COR-L47 (cell line): ENCODE measurements at places on chromosomes 5 and 9.

GRCh38 chr9:127732444-127732843 lies 2.6 kb downstream of the TOR2A start:
- no peak for DNase-seq

- DNase-seq, result no peak
These were observed 37.6 kb downstream of the NKX2-5 start for GRCh38 chr5:173197375-173197891.

GRCh38 chr5:134084570-134084969 lies 29.9 kb upstream of the TCF7 start:
- DNase-seq, result no peak

- no peak for DNase-seq
These were observed 7.1 kb upstream of the CORO2A start for GRCh38 chr9:98199388-98200033.

DNA sequence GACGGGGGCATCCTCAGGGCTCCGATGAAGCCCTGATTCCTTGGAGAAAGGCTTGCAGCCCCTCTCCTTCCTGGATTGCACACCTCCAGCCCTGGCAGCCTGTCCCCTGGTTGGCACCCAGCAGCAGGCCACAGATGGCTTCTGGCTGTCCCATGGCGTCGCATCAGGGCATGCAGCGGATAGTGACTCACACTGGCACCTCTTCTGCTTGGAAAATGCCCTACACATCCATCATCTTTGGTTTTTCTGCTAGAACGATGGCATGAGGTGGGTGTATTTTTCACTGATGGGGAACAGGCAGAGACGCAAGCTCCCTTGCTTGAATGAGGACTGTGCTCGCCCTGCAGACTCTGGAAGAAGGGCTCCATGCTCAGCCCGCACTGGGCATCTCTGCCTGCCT lies 23.2 kb upstream of the IER5L start:
- no peak for DNase-seq

DNA sequence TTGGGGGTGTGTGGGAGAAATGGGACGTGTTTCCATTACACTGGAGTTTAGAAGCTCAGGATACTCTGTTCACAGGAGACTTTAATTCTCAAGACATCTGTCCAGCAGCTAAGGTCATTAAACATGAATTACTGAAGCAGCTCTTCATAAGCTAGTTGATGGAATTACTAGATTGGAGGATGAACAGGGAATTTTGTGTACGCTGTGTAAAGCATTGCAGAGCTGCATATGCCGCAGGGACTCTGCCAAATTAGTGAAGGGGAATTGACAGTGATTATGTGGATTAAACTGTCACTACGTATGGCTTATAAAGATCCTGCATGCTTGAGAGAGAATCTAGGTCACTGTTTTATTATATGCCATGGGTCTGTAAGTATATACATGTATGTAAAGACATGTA lies 177.5 kb upstream of the TBC1D2 start:
- DNase-seq, result no peak

GRCh38 chr5:55851675-55851979 lies 470 bp downstream of the IL31RA start:
- no peak for DNase-seq

DNA sequence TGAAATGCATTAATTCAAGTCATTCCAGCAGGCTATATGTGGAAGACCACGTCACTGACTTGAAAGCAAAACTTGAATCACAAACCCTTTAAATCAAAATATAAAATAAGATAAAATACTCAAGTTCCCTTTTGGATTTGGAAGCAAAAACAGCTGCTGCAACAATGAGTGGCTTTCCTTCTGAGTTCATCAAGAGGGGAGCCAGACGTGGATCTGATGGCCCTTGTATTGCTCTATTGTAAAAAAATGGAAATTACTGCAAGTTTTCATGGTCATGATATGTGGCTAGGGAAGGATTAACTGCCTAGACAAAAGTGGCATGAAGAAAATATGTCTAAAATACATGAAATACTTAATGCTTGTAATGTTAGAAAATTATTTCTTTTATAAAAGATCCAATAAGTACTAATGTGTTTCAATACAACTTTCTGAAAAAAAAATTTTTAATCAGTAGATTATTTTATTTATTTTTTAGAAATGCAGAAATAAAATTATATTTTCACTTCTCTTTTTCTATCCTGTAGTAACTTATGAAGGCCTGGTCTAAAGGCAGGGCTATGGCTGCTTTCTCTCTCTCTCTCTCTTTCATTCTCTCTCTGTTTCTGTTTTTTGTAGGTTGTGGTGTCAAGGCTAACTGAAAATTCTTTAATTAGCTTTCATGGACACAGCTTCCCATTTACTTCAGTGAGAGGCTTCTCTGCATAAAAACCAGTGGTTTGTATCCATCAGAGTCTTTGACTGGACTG lies 24.0 kb downstream of the LIX1 start:
- no peak for DNase-seq

- no peak for DNase-seq
These were observed 55.3 kb upstream of the PRSS3 start for GRCh38 chr9:33740075-33740474.

DNA sequence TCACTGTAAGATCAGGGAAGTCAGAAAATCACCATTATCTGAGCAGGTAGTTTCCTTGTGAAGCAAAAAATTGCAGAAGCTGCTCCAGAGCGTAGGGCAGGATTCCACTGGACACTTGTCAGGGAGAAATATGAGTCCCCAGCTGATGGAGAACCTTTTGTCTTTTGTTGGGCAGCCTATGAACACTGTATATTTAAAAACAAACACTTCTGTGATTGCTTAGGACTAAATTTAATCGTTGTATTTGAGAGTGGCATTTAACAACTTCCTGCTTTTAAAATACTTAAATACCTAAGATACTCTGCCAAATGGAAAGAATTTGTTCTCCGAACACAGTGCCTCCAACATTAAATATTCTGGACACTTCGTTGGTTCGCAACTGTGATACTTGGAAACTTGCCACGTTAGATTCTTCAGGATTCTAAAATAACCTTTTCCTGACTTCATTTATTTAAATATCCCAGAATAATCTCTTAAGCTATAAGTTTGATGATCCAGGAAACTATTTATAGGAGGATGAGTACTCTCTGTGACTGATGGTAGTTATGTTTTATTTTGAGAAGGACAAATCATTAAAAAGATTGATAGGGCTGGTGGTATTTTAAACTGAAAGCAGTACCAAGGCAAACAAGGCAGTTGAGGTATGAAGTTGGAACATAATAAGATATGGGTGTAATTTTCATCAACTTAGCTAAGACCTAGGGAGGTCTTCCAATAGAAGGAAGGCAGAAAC lies 2.7 kb upstream of the HSPA4 start:
- no peak for DNase-seq

DNA sequence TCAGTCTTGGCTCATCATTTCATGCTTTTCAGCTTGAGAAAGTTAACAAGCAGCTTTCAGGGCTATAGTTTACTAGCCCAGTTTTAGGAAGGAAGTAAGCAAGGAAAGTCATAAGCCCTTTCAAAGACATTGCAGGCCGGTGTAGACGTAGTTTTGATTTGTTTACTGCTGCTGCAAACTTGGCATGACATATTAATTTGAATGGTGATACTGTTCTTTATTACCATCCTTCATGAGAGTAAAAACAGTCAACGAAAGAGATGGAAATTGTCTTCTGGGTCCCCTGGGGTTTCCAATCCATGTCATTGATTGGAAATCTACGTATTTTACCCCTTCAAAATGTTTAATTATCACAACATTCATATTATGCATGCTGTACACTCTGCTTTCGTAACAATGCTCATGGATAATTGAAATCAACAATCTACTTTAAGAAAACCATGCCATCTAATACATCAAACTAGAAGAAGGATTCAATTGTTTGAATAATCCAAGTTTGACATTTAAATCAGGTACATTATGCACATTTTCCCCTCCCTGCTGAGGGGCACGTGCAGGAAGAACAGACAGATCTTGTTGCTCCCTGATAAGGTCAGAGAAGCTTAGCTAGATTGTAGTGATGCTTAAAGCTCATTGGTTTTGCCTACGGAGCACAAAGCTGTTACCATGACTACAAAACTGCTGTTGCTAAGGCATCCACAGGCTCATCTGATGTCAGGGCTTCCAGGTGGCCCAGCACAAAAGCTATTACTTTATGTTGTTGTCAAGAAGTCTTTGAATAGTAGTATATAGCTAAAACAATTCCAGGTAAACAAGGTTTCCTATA lies 139.9 kb upstream of the PRLR start:
- peak; percentile 54 for DNase-seq

GRCh38 chr5:14153932-14154731 lies 11.0 kb downstream of the TRIO start:
- no peak for DNase-seq

DNA sequence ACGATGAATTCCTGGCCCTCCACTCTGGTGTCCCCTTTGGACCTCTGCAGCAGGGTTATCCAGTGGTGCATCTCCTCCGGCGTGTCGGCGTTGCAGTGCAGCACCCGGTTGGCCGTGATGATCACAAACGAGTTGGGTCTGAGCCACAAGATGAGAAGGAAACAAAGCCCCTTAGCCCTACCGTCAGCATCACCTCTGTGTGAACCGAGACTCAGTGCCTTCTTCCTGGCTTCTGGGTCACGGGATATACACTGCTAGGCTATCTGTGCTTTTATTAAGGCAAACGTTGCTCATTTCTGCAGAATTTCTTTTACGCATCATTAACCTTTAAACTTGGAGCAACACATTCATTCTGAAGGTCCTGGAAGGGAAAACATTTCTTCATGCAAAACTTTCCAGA lies 65.1 kb upstream of the RETREG1 start:
- no peak for DNase-seq

GRCh38 chr5:35436400-35437057 lies 181.1 kb upstream of the SPEF2 start:
- peak; percentile 7 for DNase-seq

- DNase-seq, result no peak
These were observed 1.9 kb downstream of the N4BP3 start for GRCh38 chr5:178115136-178115813.

DNA sequence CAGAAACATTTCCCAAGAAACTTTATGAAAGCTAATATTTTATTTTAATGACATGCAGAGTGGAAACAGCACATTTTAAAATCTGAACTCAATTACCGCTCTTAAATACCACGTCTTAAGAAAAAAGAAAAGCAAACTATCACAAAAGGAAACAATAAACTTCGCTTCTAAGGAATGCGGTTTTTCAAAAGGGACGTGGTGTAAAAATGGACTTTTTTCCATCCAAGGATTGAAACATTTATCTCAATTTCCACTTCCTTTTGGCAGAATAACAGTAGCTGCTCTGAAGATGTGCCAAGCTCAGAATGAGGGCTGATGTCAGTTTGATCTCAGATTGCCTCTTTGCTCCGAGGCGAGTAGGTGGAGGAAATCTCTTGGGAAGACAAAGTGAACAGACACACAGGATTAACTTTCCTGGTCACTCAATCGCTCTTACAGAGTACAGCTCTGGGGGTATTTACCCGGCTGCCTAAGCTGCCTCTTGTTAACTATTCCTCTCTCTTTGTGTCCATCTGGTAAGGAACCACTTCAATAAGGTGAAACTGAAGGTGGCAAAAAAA lies 158.5 kb downstream of the TRPM6 start:
- no peak for DNase-seq

GRCh38 chr9:107112707-107113243 lies 170.3 kb upstream of the RAD23B start:
- DNase-seq, result no peak

GRCh38 chr9:129036241-129036922 lies at the start of gene MIGA2:
Gene MIGA2 (plus strand): TSS chr9:129036626. CDS start chr9:129040595, 3,969 bp downstream.
- DNase-seq, result peak; percentile 99

GRCh38 chr9:126605792-126606482 lies 7.8 kb upstream of the LMX1B start:
- DNase-seq, result no peak

DNA sequence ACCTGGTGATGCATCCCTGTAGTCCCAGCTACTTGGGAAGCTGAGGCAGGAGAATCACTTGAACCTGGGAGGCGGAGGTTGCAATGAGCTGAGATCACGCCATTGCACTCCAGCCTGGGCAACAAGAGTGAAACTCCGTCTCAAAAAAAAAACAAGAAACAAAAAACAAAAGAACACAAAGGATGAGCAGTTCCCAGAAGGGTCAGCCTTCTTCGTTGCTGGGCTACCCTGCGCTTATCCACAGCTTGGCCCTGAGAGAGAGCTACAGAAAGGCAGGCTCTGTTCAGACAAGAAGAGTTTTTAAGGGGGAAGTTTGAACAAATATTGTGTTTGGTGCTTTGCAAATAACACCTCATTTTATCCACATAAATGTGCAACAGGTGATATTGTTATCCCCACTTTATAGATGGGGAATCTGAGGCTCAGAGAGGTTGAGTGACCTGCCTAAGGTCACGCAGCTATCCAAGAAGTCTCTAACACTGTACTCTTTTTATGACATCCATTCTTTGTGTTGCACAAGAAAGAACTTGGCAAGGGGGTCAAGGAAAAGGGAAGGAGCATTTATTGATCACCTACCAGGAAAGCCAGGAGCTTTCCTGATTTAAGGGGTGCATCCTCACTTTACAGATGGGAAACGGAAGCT lies 63.7 kb upstream of the NEURL1B start:
- no peak for DNase-seq

DNA sequence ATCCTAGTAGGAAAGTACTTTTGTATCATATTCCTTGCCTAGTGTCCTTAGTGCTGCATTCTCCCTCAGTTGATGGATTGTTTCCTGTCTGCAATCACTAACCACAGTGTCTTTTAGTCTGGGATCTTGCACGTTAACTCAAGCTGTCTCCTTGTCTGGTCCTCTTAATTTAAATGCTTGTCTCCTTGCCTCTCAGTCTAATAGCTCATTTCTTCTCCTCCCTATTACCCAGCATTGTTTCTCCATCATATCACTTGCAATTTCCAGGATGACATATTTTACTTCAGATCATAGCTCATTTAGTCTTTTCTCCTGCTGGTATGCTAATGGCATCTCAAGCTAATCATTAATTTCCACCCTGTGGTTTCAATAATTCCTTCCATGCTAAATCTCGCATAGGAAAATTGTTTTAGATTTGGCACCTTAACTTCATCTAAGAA lies 2052.0 kb upstream of the C9orf72 start:
- no peak for DNase-seq

GRCh38 chr5:152259702-152260101 lies 145.4 kb downstream of the NMUR2 start:
- DNase-seq, result no peak

GRCh38 chr5:66151030-66151429 lies 6.9 kb downstream of the SREK1 start:
- DNase-seq, result no peak

DNA sequence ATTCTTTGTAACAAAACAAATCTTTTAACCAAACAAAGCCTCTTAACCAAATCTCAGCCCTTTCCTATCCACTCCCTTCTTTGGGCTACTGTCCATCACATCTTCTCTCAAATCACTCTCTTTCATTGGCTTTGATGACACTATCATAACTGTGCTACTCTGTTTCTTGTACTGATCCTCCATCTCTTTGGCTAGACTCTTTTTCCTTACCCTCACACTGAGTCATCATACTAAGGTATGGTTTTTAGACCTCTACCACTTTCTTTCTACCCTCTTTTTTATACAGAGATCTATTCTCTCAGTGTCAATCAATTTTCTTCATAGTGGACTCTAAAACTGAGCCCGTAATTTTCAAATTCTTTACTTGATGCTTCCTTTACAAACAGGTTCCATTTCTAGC lies 174.9 kb downstream of the RAPGEF6 start:
- no peak for DNase-seq

GRCh38 chr9:104794070-104794469 lies 30.1 kb downstream of the NIPSNAP3B start:
- DNase-seq, result no peak

GRCh38 chr9:15211815-15212495 lies 95.1 kb downstream of the TTC39B start:
- DNase-seq, result no peak
